ENCODE measurements at places on chromosomes 4 and X.

- no peak overlapping the region for H3K4me3 ChIP-seq
- H3K27ac ChIP-seq: peak overlapping the region; percentile 12
- no peaks in the 10 kb centered on the region for H3K27me3 ChIP-seq
These were observed 111.9 kb upstream of the ACSL4 start for GRCh38 chrX:109844986-109845385.

GRCh38 chrX:17081511-17081910 is 135.1 kb downstream of the REPS2 start:
- peaks cover 9% of the 10 kb centered on the region for H3K4me1 ChIP-seq
- H3K27ac ChIP-seq: no peak overlapping the region
- H3K27me3 ChIP-seq: no peaks in the 10 kb centered on the region
- no peak overlapping the region for H3K4me3 ChIP-seq
- no peaks in the 10 kb centered on the region for H3K36me3 ChIP-seq
- DNase-seq: no peak

DNA sequence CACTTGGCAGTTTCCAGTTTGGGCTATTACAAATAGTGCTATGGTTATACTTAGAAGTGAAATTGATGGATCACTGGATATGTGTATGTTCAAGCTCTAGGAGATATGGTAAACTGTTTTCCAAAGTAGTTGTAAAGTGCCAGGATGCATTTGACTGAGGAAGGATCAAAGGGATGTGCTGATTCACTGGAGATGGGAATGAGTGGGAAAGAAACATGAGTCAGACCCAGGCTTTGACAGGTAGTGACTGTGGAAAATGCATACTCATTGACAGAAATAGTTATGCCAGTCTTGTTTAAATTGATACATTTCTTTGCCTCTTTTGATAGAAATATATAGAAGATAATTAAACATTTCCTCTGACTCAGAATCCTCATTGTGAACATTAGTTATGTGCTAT is 77.9 kb downstream of the CEP135 start:
- no peaks in the 10 kb centered on the region for H3K27me3 ChIP-seq
- no peak overlapping the region for H3K4me3 ChIP-seq

DNA sequence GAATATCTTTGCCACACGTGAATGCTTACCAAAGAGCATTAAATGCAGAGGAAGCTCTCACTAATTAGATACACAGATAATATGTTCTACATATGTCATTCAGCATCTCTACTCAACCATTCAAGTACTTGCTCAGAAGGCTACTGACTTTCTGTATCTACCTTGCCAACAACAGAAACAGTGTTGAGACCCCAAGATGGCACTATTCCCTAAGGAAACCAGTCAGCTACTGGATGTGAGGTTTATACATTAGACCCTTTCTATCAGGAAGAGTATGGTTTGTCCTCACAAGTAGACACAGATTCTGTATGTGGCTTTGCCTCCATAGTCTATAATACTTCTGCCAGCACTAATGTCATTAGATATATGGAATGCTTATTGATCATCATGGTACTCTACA is 443.9 kb upstream of the INTU start:
- no peaks in the 10 kb centered on the region for H3K4me1 ChIP-seq
- no peaks in the 10 kb centered on the region for H3K36me3 ChIP-seq
- H3K27ac ChIP-seq: no peak overlapping the region
- no peak for DNase-seq

DNA sequence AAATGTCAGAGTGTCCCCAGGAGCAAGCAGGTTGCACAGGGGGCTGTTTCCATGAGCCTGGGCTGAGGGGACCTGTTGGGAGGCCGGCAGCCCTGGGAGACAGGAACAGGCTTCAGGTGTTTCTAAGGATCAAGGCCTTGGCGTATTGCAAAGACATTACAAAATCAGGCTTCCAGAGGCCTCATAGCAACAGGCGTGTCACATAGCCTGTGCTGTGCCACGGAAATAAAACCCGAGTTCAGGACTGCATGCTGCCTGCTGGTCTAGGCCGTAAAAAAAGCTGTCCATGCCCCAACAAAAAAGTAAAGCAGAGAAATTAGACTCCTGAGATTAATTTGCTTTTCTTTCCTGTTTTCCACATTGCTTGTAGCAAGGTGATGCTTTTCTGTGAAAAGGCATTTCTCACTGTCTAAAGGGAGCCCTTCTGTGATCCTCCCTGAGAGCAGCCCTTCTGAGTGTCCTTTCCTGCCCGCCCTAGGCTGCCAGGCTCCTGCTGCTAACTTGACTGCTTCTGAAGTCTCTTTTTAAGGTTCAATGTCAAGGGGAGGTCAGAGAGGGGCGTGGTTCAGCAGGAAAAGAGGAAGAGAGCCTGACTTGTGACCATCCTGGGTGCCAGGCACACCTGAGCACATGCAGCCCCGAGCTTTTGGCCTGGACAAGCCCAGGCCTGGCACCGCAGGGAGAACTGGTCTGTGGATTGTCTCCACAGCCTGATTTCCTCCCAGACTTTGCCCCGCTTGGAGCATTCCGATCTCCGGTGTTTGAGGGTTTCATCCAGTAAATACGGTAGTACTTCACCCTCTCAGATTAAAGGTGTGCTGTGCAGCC is 21.3 kb downstream of the SHROOM2 start:
- H3K4me3 ChIP-seq: no peak overlapping the region
- peaks cover 17% of the 10 kb centered on the region for H3K4me1 ChIP-seq
- no peak for DNase-seq
- H3K27ac ChIP-seq: peak overlapping the region; percentile 79
- H3K36me3 ChIP-seq: no peaks in the 10 kb centered on the region

DNA sequence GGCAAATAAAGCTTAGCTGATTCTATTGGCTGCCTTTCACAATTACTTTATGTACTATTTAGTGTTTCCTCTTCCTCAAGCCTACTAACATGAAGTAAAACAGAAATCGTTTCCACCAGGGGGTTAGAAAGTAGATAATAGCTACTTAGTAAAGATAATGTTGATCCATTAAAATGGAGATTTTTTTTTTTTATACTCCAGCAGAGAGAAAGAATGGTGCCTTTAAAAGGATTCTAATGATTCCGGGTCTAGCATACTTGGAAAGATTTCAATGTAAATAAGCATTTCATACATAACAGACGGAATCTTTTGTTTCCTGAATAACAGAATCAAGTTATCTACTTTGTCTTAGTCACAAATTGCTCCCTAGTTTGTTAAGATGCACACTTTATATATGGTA is 37.1 kb downstream of the GK start:
- H3K4me3 ChIP-seq: no peak overlapping the region
- no peaks in the 10 kb centered on the region for H3K4me1 ChIP-seq
- H3K27me3 ChIP-seq: no peaks in the 10 kb centered on the region
- no peak for DNase-seq
- no peaks in the 10 kb centered on the region for H3K36me3 ChIP-seq

- no peaks in the 10 kb centered on the region for H3K36me3 ChIP-seq
- no peaks in the 10 kb centered on the region for H3K4me1 ChIP-seq
- no peaks in the 10 kb centered on the region for H3K27me3 ChIP-seq
- H3K27ac ChIP-seq: no peak overlapping the region
- no peak for DNase-seq
These were observed 118.3 kb upstream of the GABRA2 start for GRCh38 chr4:46508216-46508615.

DNA sequence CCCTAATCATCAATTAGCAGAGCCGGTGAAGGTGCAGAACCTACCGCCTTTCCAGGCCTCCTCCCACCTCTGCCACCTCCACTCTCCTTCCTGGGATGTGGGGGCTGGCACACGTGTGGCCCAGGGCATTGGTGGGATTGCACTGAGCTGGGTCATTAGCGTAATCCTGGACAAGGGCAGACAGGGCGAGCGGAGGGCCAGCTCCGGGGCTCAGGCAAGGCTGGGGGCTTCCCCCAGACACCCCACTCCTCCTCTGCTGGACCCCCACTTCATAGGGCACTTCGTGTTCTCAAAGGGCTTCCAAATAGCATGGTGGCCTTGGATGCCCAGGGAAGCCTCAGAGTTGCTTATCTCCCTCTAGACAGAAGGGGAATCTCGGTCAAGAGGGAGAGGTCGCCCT is 3.3 kb upstream of the OPN1LW start:
- DNase-seq: no peak
- H3K27me3 ChIP-seq: no peaks in the 10 kb centered on the region
- no peak overlapping the region for H3K4me3 ChIP-seq

DNA sequence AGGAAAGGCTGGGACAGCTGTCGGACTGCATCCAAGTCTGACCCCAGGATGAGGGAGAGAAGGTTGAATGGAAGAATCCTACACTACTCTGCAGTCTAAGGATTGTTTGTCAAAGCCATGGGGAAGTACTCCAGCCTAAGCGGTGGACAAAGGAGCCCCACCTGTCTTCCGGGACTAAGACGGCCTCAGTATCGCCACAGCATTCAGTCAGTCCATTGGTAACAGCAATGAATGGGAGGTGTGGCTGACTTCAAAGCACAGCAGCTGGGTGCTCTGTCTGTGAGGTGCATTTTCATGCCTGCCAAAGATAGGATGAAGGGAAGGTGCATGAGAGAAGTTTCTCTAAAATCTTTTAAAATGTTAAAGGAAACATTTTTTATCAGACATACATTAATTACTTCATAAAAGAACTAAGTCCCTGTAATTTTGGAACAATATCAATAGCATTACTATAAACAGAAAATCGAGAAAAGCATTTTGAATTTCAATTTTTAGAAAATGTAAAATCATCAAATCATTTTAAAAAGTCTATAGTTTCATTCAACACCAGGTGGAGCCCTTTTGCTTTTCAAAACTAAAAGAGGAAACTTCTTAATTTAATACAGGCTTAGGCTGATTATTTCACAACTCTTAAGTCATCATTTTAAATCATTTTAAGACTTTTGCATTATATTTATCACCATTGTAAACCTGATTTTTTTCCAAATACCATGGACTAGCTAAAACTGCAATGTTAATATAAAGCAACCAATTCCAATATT is 27.6 kb upstream of the INTU start:
- H3K4me3 ChIP-seq: no peak overlapping the region
- H3K27ac ChIP-seq: no peak overlapping the region
- no peaks in the 10 kb centered on the region for H3K27me3 ChIP-seq
- no peaks in the 10 kb centered on the region for H3K36me3 ChIP-seq
- no peaks in the 10 kb centered on the region for H3K4me1 ChIP-seq

GRCh38 chrX:120111611-120112010 is 4.1 kb downstream of the RHOXF1 start:
- H3K27ac ChIP-seq: no peak overlapping the region
- H3K4me1 ChIP-seq: no peaks in the 10 kb centered on the region
- H3K4me3 ChIP-seq: no peak overlapping the region
- H3K36me3 ChIP-seq: no peaks in the 10 kb centered on the region

DNA sequence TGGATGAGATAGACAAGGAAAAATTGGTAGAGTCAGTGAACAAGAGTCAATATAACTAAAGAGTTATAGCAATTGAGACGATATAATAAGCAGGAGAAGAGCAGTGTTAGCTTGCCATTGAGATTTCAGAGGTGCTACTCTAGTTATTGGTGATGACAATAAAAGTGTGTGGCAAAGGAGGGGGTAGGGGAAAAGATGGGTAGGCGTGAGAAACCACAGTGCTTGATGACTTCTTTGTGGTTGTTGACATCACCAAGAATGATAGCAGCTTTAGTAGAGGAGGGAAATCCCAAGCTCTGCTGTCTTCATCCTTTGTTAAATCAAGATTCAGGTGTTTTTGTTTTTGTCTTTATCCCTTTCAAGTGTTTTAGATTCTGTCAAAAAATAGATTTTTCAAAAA is 179.9 kb upstream of the PPP3CA start:
- no peak overlapping the region for H3K4me3 ChIP-seq
- no peaks in the 10 kb centered on the region for H3K27me3 ChIP-seq
- no peaks in the 10 kb centered on the region for H3K36me3 ChIP-seq
- no peak for DNase-seq
- H3K4me1 ChIP-seq: no peaks in the 10 kb centered on the region

DNA sequence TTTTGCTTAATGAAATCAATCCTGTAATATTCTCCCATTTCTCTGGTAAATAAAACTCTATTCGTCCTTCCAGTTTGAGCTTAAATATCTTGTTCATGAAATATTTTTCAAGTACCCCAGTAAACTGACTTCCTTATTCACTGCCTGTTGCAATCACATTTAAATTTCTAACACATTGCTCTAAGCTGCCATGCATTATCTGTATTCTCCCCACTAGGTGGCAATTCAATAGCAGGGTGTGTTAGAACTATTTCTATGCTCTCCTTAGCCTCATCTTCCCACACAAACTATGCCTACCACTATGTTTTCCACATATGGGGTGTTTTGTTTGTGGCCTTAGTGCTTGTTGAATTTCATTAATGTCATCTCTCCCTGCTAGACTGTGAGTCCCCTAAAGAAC is 377.1 kb upstream of the HS3ST1 start:
- DNase-seq: no peak
- H3K4me3 ChIP-seq: no peak overlapping the region

- H3K4me1 ChIP-seq: no peaks in the 10 kb centered on the region
- no peak for DNase-seq
- H3K27me3 ChIP-seq: no peaks in the 10 kb centered on the region
- H3K36me3 ChIP-seq: no peaks in the 10 kb centered on the region
- no peak overlapping the region for H3K4me3 ChIP-seq
These were observed 552.6 kb downstream of the TRIML1 start for GRCh38 chr4:188691811-188692210.

GRCh38 chr4:16140879-16141249 is 57.0 kb upstream of the PROM1 start:
- no peaks in the 10 kb centered on the region for H3K36me3 ChIP-seq
- H3K27ac ChIP-seq: no peak overlapping the region
- DNase-seq: no peak
- no peaks in the 10 kb centered on the region for H3K27me3 ChIP-seq
- H3K4me3 ChIP-seq: no peak overlapping the region

- H3K4me3 ChIP-seq: no peak overlapping the region
- no peaks in the 10 kb centered on the region for H3K27me3 ChIP-seq
- H3K27ac ChIP-seq: no peak overlapping the region
- no peak for DNase-seq
- no peaks in the 10 kb centered on the region for H3K36me3 ChIP-seq
These were observed 326.0 kb downstream of the ACTRT1 start for GRCh38 chrX:127726227-127726626.

GRCh38 chr4:183288955-183289354 is 31.1 kb downstream of the CLDN22 start:
- H3K27me3 ChIP-seq: no peaks in the 10 kb centered on the region
- H3K36me3 ChIP-seq: no peaks in the 10 kb centered on the region
- H3K4me1 ChIP-seq: no peaks in the 10 kb centered on the region
- no peak for DNase-seq

GRCh38 chrX:71534773-71535544 is 2.1 kb downstream of the OGT start:
- DNase-seq: no peak
- peak overlapping the region; percentile 76 for H3K4me3 ChIP-seq
- peaks cover 54% of the 10 kb centered on the region for H3K4me1 ChIP-seq
- H3K27ac ChIP-seq: peak overlapping the region; percentile 93
- no peaks in the 10 kb centered on the region for H3K27me3 ChIP-seq
- H3K36me3 ChIP-seq: no peaks in the 10 kb centered on the region

DNA sequence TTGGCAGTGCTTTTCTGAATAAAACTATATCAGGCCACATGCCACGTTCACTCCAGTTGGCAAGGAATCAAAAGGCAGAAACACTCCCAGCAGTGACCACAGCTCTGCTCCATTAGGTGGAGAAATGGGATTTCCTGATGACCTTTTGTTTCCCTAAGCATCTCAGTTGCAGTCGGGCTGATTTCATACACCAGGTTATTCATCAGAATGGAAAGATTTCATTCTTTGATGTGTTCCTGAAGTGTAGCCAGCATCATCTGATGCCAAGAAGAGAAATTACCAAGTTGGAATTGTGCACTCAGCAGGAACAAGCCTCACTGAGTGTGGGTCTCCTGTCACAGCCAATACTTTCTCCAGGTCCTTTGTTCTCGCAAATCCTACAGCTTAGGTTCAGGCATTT is 193.7 kb downstream of the SPATA18 start:
- no peak for DNase-seq
- no peaks in the 10 kb centered on the region for H3K27me3 ChIP-seq
- no peaks in the 10 kb centered on the region for H3K4me1 ChIP-seq
- H3K36me3 ChIP-seq: no peaks in the 10 kb centered on the region

All from esophagus squamous epithelium (tissue), 5 donors.